Smooth muscle cell of the pulmonary artery (primary cell): ENCODE measurements at places on chromosomes 7 and 10. TPM values are rescaled to one million over a fixed set of nuclear protein-coding genes. Genes with fewer than 3 reads are reported as not detected.

Gene ELFN1
- total RNA-seq = 0.07 TPM in 1 of 2 replicates, not detected in the other

Gene FAM25A
- not detected in 2 replicates for total RNA-seq

Gene LRGUK
- 0.10 and 0.13 TPM in 2 replicates for total RNA-seq

Gene ACHE
- total RNA-seq = 0.07 and 0.13 TPM in 2 replicates

Gene CYP2C19
- not detected in 2 replicates for total RNA-seq

Gene TAC1
- total RNA-seq = 0.07 TPM in 1 of 2 replicates, not detected in the other

Gene PDAP1
- total RNA-seq = 22.6 and 26.3 TPM in 2 replicates

Gene TWIST1
- 30.5 and 44.1 TPM in 2 replicates for total RNA-seq

Gene RET
- 0.23 and 1.0 TPM in 2 replicates for total RNA-seq

Gene C7orf25
- 4.9 and 8.9 TPM in 2 replicates for total RNA-seq
